ENCODE measurements at places on chromosomes 7 and 10.

GRCh38 chr10:119516381-119517234 lies 25.9 kb downstream of the RGS10 start:
- DNase-seq: peak; percentile 32

DNA sequence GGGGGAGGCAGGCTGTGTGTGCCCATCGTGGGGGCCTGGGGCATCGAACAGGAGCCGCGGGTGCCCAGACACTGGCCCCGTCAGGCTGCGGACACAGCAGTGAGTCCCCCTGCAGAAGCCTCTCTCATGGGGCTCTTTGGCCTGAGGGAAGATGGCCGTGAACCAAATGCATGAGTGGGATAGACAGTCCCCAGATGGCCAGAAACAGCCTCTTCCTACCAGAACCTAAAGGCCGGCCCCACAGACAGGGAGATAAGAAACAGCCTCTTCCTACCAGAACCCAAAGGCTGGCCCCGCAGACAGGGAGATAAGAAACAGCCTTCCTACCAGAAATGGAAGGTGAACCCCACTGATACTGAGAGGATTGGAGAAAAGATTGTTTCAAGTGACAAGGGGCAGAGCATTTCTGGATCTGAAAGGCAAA lies 16.6 kb downstream of the IDI2 start:
- DNase-seq: no peak

DNA sequence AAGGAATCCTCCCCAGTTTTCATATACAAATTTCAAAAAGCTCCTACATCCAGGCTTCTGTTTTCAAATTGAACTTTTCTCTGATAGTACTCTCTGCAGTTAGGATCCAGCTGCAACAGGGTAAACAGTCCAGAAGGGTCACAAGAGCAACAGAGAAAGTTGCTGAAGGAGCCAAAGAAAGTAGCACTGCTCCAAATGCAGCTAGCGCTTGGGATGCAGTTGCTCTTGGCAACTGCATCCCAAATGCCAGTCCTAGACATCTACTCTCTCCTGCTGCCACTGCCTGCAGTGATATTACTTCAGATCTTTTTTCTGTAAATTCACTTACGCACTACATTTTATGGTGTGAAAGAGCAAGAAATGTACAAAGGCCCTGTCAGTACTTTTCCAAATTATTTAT lies 14.6 kb downstream of the GPR37 start:
- DNase-seq: no peak

DNA sequence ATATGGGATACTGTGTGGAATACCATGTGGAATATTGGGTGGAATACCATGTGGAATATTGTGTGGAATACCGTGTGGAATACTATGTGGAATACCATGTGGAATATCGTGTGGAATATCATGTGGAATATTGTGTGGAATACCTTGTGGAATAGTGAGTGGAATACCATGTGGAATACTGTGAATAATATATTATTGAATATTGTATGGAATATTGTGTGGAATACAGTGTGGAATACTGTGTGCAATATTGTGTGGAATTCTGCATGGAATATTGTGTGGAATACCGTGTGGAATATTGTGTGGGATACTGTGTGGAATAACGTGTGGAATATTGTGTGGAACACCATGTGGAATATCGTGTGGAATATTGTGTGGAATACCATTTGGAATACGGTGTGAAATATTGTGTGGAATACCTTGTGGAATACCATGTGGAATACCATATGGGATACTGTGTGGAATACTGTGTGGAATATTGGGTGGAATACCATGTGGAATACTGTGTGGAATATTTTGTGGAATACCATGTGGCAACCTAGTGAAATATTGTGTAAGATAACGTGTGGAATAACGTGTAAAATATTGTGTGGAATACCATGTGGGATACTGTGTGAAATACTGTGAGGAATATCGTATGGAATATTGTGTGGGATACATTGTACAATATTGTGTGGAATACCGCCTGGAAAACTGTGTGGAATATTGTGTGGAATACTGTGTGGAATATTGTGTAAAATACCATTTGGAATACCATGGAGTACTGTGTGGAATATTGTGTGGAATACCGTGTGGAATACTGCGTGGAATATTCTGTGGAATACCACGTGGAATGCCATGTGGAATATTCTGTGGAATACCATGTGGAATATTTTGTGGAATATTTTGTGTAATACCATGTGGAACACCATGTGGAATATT lies 133.9 kb upstream of the CHST15 start:
- no peak for DNase-seq

GRCh38 chr7:135190703-135191102 lies 20.2 kb upstream of the CYREN start:
- no peak for DNase-seq
